Fibroblast of villous mesenchyme (primary cell): ENCODE measurements at places on chromosomes 1 and 21. TPM values are rescaled to one million over a fixed set of nuclear protein-coding genes. Genes with fewer than 3 reads are reported as not detected.
A peak's percentile ranks its signal among the peaks of the same experiment; 100 is the strongest.

PTBP2 gene
- 14.2 and 15.8 TPM in 2 replicates for total RNA-seq

C1QA gene
- total RNA-seq: not detected in 2 replicates

CCDC30 gene
- total RNA-seq: 0.86 and 0.97 TPM in 2 replicates

BTBD19 gene
- 11.6 and 13.0 TPM in 2 replicates for total RNA-seq

FCRL3 gene
- total RNA-seq: not detected in 2 replicates

SPATA6 gene
- 4.2 and 4.7 TPM in 2 replicates for total RNA-seq

TARDBP gene
- total RNA-seq: 92.8 and 108 TPM in 2 replicates

GRCh38 chr1:183234660-183235476 is 48.8 kb downstream of the LAMC2 start:
- DNase-seq: peak; percentile 97

GRCh38 chr1:228339766-228340685 is 66.6 kb downstream of the TRIM11 start:
- no peak for DNase-seq

DNA sequence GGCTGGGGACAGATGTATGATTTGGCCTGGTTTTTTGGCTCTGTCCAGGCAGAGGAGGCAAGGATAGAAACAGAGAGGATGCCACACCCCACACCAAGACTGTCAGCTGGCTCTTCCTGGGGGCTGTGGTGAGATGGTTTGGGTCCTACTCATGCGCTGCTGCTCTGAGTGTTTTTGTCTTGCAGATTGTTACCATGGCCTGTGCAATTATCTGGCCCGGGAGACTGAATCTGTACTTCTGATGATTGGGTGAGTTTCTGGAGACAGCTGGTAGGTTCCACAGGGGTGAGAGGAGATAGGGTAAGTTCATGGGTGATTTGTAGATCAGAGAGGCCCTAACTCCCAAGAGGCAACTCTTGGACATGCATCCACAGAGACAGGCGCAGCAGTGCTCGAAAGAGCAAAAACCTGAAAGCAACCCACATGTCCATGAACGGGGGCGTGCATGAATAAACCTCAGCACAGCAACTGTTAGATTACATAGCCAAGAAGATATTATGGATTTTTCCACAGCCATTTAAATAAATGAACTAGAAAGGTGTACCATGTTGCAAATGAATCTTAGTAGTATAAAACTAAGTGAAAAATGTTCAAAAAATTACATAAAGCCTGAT is 17.8 kb downstream of the AADACL4 start:
- DNase-seq: no peak

DNA sequence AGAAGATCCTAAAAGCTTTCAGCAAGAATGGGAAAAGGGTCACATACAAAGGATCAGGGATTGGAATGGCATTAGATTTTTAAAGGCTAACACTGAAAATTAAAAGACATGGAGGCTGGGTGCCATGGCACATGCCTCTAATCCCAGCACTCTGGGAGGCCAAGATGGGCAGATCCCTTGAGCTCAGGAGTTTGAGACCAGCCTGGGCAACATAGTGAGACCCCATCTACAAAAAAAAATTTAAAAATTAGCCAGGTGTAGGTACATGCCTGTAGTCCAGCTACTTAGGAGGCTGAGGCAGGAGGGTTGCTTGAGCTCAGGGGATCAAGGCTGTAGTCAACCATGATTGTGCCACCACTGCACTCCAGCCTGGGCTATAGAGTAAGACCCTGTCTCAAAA is 12.4 kb downstream of the LURAP1 start:
- no peak for DNase-seq

DNA sequence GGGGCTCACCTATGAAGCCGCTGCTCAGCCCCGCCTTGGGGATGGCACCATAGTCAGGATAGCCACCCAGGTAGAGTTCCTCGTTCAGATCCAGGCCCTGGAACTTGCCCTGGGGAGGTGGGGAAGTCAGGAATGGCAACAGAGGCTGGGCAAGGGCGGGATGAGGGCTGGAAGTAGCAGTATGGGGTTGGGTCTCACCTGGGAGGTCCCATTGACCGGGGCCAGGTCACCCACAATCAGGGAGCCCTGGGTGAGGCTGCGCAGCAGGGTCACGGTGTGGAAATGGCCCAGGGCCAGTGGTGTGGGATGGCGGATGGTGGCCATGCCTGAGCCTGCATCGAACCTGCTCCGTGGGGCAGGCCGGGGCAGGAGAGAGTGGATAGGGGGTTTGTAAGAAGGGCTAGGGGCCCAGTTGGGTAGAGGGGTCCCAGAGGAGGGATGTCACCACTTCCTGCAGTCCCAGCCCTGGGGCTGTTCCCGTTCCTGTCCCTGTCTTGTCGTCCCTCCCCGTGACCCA is 19.4 kb downstream of the LDLRAD2 start:
- no peak for DNase-seq

DNA sequence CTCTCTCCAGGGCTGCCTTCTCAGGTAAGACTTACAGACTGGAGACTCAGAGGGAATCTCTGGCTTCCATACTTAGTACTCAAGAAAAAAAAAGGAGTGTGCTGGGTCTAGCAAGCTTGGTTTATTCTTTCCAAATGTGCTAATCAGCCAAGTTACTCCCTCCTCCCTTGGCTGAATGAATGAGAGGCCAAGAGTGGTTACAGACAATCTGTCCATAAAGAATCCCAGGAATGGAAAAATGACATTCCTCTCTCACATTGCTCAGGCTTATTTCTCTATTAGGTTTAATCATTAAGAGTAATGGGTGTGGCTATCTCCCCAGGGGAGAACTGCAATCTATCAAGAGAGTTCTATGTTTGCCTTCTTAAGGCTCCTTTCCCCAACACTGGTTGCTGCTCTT is 547.3 kb upstream of the PLXNA2 start:
- no peak for DNase-seq

- DNase-seq: no peak
Measured at GRCh38 chr1:104018922-104019674, 269.4 kb downstream of the AMY1C start.
